HCT116 (cell line): ENCODE measurements at places on chromosomes 6 and 20.
A peak's percentile ranks its signal among the peaks of the same experiment; 100 is the strongest.

DNA sequence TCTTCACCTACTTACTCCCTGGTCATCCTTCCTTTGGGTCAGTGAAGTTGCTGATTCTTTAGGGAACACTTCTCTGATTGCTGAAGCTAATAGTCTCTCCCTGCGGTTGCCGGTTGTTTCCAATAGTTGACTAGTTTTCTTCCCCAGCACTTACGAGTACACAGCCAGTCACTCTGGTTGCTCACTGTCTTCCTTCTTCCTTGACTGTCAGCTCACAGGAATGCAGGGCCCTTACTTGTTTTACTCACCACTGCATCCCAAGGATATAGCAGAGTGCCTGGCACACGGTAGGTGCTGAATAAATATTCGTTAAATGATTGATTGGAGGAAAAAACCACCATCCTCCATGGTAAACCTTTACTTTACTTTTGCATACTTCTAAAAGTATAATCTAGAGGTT, 345.0 kb downstream of the QKI start:
- DNase-seq = no peak

DNA sequence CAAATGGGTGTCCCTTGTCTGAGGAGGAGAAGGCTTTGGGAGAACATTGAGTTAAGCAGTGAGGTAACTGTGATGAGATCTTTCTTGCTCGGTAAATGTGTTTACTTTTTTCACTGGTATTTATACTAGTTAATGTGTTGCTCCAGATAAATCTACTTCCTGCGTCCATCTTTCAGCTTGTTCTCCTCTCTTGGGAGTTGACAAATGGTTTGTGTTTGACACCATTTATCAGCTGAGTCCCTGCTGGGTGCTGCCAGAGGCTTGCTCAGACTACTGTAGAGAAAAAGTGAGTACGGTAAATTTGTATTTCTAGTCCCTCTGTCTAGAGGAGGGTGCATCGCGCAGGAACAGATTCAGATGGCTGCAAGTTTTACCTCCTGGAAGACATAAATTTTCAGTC, 8.3 kb upstream of the PRDM1 start:
- no peak for DNase-seq

DNA sequence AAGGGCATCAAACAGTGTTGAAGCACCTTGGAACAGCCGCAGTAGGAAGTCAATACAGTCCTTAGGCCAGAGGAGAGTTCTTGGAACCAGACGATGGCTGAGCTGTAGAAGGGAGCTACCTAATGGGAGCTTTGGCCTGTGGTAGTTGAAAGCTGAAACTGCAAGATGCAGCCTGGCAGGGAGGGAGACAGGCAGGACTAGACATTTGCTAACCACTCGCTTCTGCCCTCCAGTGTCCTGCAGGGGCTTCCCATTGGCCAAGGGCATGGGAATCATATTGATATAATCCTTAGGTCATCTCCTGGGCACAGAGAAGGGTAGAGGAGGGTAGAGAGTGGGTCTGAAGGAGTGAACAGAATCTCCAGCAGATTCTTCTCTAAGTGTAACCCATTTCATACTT, 60.4 kb downstream of the TPD52L1 start:
- no peak for DNase-seq

DNA sequence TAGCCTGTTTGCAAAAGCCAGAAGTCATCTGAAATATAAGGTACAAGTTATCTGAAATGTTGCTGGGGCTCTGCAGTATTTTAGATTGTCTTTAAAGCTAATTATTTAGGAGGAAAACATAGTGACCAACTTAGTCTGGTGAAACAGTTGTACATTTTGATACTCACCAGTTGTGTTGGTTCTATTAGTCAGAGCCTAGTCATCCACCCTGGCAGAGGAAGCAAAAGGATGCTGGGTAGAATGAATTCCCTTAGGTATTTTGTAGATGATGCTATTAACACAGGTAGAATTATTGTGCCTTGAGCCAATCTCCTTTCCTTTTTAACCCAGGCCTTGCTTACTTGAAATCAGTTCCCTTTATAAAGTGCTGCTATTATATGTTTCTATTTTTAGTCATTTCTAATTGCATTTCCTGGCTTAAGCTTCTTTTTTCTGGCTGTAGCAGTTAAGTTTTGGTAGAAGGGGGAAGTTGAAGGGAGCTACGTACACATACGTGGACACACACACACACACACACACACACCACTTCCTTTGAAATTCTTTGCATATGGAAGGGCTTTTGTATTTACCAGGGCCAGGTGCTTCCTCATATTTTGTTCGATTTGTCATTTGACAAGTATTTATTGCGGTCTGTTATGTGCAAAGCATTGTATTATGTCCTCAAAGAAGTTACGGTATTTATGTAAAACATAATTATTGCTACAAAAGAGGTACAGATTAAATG, 82.4 kb downstream of the RTN4IP1 start:
- peak; percentile 76 for DNase-seq

DNA sequence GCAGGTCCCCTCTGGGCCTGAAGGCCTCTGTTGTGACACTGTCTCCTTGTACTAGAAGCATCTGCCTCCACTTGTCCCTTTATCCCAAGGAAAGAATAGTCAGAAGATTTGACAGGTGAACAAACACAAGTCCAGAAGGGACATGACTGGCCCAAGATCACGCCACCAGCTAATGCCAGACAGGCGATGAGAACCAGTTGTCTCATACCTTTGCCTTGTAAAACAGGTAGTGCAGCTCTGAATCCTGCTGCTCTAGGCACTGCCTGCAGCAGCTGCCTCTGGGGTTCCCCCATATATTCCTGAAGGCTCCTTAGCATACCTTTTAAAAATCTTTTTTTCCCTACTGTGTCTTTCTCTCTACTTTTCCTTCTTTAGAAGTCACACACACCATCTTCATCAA, 25.0 kb downstream of the SCAND1 start:
- DNase-seq = no peak

DNA sequence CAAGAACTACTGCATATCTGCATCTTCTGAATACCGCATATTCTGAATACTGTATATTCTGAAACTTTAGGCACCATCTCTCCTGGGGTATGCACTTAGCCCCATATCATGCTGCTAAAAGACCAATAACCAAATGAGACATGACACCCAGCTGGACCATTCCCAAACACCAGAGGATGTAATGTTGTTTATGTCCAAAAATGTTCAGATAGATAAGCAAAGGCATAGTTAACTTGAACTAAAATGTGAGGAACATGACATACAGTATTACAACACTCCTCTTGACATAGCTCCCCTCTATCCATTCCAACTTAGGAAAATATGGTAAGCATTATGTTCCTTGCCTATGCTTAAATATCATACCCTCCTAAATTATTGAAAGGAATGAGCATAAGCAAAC, 127.3 kb downstream of the TENT5A start:
- no peak for DNase-seq

DNA sequence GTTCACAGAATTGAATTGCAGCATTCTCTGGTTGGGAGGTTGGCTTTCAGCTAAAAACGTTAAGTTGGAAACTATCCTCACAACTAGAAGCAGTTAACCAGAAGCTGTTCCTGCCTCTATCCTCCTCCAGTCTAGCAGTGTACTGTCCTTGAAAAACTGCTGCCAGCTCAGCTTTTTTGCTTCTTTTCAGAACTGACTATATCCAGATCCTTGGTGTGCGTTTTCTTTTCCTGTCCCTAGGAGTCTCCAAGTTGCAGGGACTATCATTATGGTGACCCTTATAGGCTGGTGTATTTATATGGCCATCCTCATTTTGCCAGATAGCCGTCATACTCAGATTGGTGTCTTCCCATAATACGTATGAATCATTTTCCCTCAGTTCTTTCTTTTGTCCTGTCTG, 5.5 kb downstream of the ITCH start:
- no peak for DNase-seq
